ENCODE measurements at places on chromosomes 1 and 21. TPM values are rescaled to one million over a fixed set of nuclear protein-coding genes. Genes with fewer than 3 reads are reported as not detected.

OR2M3 gene
- total RNA-seq, result not detected

GRCh38 chr21:39022466-39022862 is 160.8 kb downstream of the PSMG1 start:
- no peaks in the 10 kb centered on the region for H3K36me3 ChIP-seq
- H3K27ac ChIP-seq, result no peak overlapping the region
- peaks cover 17% of the 10 kb centered on the region for H3K27me3 ChIP-seq
- no peak overlapping the region for H3K4me3 ChIP-seq
- no peaks in the 10 kb centered on the region for H3K4me1 ChIP-seq

- no peak overlapping the region for H3K27ac ChIP-seq
- H3K4me3 ChIP-seq, result no peak overlapping the region
- H3K36me3 ChIP-seq, result peaks cover 36% of the 10 kb centered on the region
- DNase-seq, result no peak
- no peaks in the 10 kb centered on the region for H3K4me1 ChIP-seq
Measured at GRCh38 chr1:39470040-39470439, 21.4 kb upstream of the BMP8A start.

RASSF5 gene
- total RNA-seq, result 216 TPM

DNA sequence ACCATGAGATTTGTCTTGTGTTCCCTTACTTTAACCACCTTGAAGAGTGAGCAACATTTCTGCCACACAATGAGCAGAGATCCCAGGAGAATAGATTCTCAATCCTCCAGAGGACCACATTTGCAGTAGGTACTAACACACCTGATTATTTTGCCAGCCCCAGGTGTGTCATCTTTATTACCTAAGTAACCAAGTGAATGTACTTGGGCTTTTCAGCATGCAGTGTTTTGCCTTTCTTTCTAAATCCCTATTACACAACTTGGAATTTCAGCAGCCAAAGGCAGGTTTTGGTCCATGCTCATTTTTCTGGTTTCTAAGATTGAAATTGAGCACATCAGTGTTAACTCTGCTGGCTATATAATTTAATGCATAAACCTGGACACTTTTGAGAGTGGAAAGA is 43.2 kb upstream of the ST6GALNAC5 start:
- no peaks in the 10 kb centered on the region for H3K4me1 ChIP-seq
- no peaks in the 10 kb centered on the region for H3K36me3 ChIP-seq
- no peak overlapping the region for H3K27ac ChIP-seq
- peaks cover 2% of the 10 kb centered on the region for H3K27me3 ChIP-seq
- DNase-seq, result no peak

ZBTB37 gene
- 13.3 TPM for total RNA-seq

DNA sequence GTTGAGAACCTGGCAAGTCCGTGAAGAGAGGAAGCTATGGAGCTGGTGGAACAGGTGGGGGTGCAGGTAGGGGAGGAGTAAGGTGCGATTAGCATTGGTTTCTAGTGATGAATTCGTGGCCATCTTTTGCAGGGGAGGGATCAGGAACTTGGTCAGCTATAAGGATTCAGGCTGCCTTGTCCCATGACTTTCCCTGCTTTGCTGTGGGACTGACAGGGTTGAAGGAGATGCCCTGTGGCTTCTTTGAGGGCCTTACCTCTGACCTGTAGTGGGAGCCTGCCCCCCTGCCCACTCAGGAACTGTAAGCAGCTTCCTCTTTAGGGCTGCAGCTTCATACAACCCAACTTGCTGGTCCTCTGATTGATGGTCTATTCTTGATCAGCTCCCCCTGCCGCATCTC is 84.7 kb upstream of the CD34 start:
- H3K27ac ChIP-seq, result no peak overlapping the region
- no peaks in the 10 kb centered on the region for H3K36me3 ChIP-seq
- no peaks in the 10 kb centered on the region for H3K4me1 ChIP-seq
- H3K4me3 ChIP-seq, result no peak overlapping the region
- peaks cover 13% of the 10 kb centered on the region for H3K27me3 ChIP-seq

FGGY gene
- 15.8 TPM for total RNA-seq

ASTN1 gene
- total RNA-seq, result not detected

DNA sequence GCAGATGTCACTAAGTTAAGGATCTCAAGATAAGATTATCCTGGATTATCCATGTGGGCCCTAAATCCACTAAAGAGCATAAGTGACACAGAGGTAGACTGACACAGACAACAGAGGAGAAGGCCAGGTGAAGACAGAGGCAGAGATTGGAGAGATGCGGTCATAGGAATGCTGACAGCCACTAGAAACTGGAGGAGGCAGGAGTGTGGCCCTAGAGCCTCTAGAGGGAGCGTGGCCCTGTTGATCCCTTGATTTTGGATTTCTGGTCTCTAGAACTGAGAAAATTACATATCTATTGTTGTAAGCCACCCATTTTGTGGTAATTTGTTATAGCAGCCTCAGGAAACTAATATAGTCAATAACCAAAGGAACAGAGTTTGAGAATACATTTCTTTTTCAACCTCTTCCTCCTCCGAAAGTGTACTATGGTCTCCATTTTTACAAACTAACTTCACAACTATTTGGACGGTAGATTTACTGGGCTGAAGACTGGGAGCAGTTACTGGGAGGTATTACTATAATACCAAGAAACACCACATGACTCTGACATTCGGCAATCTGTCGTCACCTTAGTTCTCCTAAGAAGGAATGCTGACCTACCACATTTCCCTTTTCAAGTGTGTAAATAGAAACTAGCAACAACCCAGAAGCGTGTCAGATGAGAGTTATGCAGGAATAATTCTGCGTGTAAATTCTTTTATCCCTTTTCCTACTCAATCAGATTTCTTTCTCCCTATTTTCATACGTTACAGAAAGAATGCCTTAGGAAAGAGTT is 116.0 kb upstream of the ZNHIT6 start:
- H3K4me1 ChIP-seq, result no peaks in the 10 kb centered on the region
- no peak overlapping the region for H3K27ac ChIP-seq
- no peaks in the 10 kb centered on the region for H3K36me3 ChIP-seq
- H3K27me3 ChIP-seq, result no peaks in the 10 kb centered on the region
- no peak for DNase-seq
- H3K4me3 ChIP-seq, result no peak overlapping the region

DNA sequence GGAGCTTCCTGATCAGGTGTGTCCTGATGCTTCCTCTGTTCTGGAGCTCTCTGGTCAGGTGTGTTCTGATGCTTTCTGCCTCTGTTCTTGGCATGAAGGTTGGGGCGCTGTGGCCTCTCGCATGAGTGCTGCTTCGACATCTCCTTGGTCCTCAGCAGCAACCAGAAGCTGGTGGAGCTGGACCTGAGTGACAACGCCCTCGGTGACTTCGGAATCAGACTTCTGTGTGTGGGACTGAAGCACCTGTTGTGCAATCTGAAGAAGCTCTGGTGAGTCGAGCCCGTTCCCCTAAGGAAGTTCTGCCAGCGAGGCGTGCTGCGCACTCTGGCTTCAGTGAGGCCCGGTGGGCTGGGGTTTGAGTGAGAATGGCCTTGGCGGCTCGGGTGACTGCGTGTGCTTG is 18.0 kb downstream of the NLRP3 start:
- no peaks in the 10 kb centered on the region for H3K27me3 ChIP-seq
- H3K4me1 ChIP-seq, result no peaks in the 10 kb centered on the region
- H3K27ac ChIP-seq, result no peak overlapping the region
- no peak overlapping the region for H3K4me3 ChIP-seq
- no peak for DNase-seq
- no peaks in the 10 kb centered on the region for H3K36me3 ChIP-seq

DNA sequence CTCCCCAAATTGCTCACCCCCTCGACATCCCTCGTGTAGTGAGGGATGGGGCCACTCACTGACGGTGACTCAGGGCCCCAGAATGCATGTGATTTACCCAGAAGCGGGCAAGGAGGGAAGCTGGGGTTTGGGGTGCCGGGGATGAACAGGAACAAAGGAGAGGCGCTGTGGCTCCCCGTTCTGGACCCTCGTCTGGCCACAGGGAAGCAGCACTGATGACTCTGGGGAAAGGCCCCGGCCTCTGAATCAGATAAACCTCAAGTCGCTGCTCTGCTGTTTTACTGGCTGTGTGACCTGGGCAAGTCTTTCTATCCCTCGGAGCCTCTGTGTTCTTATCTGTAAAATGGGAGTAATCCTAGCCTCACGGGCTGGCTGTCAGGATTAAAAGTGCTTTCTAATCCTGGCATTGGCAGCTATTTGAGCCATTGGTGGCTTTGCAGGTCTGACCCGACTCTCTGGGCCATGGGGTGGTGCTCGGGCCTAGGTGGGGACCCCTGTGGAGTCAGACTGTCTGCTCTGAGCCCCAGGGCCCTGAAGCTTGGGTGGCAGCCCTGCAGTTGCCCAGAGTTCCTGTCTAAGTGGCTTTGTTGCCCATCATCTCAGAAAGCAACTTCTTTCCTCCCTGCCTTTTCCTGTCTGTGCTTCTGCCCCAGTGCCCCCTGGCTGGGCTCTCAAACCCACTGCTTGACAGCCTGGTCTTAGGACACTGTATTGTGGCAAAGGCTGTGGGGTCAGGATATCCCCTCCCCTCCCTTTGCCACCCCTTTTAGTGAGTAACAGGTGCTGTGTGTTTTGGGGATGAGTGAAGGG is 5.5 kb downstream of the TNFRSF1B start:
- peak overlapping the region; percentile 62 for H3K4me3 ChIP-seq
- peak; percentile 62 for DNase-seq
- H3K27ac ChIP-seq, result peak overlapping the region; percentile 99
- peaks cover 68% of the 10 kb centered on the region for H3K36me3 ChIP-seq
- H3K4me1 ChIP-seq, result peaks cover 90% of the 10 kb centered on the region

DNA sequence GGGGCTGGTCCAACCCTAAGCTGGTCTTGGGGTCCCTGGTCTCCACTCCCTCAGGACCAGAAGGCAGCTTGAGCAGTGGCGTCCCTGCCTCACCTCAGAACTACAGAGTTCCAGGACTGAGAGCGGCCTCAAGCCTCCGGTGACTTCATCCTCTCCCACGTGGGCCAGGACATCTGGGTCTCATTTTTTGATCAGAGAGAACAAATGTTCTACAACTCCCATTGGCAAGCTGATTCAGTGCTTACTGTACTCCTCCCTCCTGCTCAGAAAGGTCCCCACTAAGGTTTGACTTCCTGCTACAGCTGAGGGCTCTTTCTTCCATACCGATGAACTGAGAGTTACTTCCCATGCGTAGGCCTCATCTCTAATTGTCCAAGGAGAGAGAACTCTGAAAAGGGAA is 78.5 kb downstream of the PLXNA2 start:
- no peak overlapping the region for H3K27ac ChIP-seq
- H3K36me3 ChIP-seq, result no peaks in the 10 kb centered on the region
- no peak for DNase-seq
- H3K4me3 ChIP-seq, result no peak overlapping the region
- H3K4me1 ChIP-seq, result no peaks in the 10 kb centered on the region

DNA sequence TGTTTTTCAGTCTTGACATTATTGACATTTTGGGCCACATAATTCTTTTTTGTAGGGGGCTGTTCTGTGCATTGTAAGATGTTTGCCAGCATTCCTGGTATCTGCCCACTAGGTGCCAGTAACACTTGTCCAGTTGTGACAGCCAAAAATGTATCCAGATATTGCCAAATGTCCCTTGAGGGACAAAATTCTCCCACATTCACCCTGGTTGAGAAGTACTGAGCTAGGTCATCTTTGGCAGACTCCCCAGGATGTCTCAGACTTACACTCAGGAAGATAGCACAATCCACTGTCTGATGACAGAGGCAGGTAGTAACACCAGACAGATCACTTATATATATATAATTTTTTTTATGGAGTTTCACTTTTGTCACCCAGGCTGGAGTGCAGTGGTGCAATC is 5.9 kb downstream of the CD48 start:
- H3K27ac ChIP-seq, result no peak overlapping the region
- H3K4me1 ChIP-seq, result peaks cover 53% of the 10 kb centered on the region
- H3K4me3 ChIP-seq, result no peak overlapping the region
- H3K27me3 ChIP-seq, result no peaks in the 10 kb centered on the region

- H3K36me3 ChIP-seq, result no peaks in the 10 kb centered on the region
- no peaks in the 10 kb centered on the region for H3K4me1 ChIP-seq
- no peak overlapping the region for H3K27ac ChIP-seq
Measured at GRCh38 chr1:209095627-209096595, 487.6 kb upstream of the CAMK1G start.

DNA sequence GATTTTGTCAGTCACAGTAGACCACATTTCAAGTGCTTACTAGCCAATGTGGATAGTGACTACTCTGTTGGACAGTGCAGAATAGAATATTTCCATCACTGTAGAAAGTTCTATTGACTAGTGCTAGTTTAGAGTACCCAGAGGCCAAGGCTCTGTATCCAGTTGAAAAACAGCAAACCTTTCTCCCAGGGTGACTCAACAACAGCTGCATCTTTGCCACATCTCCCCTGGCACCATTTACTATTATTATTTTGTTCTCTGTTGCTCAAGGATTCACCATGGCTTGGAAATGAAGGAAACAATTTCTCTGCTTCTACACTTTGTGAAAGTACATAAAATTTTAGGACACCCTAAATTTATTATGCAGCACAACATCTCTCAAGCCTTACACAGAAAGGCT is 85.3 kb upstream of the WDR26 start:
- H3K4me3 ChIP-seq, result no peak overlapping the region
- H3K27me3 ChIP-seq, result peaks cover 9% of the 10 kb centered on the region

NPR1 gene
- total RNA-seq, result 0.05 TPM

- H3K27ac ChIP-seq, result no peak overlapping the region
- H3K27me3 ChIP-seq, result no peaks in the 10 kb centered on the region
- no peak overlapping the region for H3K4me3 ChIP-seq
- DNase-seq, result no peak
Measured at GRCh38 chr1:106254748-106255147, 801.7 kb upstream of the PRMT6 start.

GRCh38 chr1:54953846-54954245 is 26.6 kb upstream of the TMEM61 start:
- no peak overlapping the region for H3K4me3 ChIP-seq
- no peak overlapping the region for H3K27ac ChIP-seq
- DNase-seq, result no peak
- peaks cover under 1% of the 10 kb centered on the region for H3K36me3 ChIP-seq
- H3K27me3 ChIP-seq, result peaks cover 9% of the 10 kb centered on the region

GRCh38 chr1:37602750-37603694 is 7.3 kb upstream of the GNL2 start:
- H3K36me3 ChIP-seq, result no peaks in the 10 kb centered on the region
- peaks cover 22% of the 10 kb centered on the region for H3K27me3 ChIP-seq
- DNase-seq, result peak; percentile 55
- no peak overlapping the region for H3K4me3 ChIP-seq
- no peak overlapping the region for H3K27ac ChIP-seq
- H3K4me1 ChIP-seq, result peaks cover 2% of the 10 kb centered on the region

DNA sequence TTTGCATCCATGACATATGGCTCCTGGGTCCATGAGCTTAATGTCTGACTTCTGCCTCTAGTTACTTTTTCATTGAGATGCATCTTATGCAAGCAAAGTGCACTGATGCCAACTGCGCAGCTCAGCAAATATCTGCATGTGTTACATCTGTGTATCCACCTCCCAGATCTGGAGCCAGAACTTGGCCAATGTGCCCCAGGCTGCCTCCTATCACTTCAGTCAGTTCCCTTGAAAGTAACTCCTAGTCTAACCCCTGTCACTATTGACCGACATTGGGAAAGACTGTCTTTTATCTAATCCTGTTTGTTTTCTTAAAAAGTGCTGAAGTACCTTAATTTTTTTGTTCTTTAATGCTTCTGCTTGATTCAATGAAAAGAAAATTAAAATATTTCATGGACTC is 19.3 kb upstream of the UBL4B start:
- no peaks in the 10 kb centered on the region for H3K36me3 ChIP-seq
- no peak overlapping the region for H3K27ac ChIP-seq
- H3K27me3 ChIP-seq, result peaks cover 37% of the 10 kb centered on the region

All from activated CD8-positive, alpha-beta memory T cell treated with anti-CD3 and anti-CD28 coated beads, Interleukin-2, amount 10 ng/mL, durations not matched to agents 7 days and 5 days (primary cell).